Effector memory CD4-positive, alpha-beta T cell (primary cell): ENCODE measurements at places on chromosomes 4 and X.

- no peak for DNase-seq
- H3K4me3 ChIP-seq = no peak overlapping the region
- no peak overlapping the region for H3K27ac ChIP-seq
- no peaks in the 10 kb centered on the region for H3K27me3 ChIP-seq
Observed at GRCh38 chr4:8732681-8733243, 138.9 kb downstream of the HMX1 start.

GRCh38 chr4:94365304-94365703 lies 22.7 kb upstream of the HPGDS start:
- H3K27me3 ChIP-seq = no peaks in the 10 kb centered on the region
- no peak for DNase-seq
- H3K4me3 ChIP-seq = no peak overlapping the region
- H3K36me3 ChIP-seq = no peaks in the 10 kb centered on the region

DNA sequence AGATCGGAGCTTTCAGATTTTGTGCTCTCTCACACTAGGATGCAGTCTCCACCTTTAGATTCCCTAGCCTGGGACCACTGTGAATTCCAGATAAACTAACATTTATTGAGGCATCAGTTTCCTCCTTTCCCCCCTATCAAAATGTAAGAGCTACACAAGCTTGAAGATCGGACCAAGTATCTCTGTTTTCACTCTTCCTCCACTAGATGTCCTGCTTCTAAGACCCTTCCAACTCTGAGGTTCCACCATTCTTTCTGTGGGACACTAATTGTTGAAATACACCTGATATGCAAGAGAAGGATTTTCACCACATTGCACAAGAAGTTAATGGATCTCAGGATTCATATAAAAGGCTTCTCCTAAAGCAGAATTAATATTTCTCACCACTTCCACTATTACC lies 43.0 kb upstream of the PHOX2B start:
- H3K4me1 ChIP-seq = no peaks in the 10 kb centered on the region
- DNase-seq = no peak
- H3K27ac ChIP-seq = no peak overlapping the region
- H3K36me3 ChIP-seq = no peaks in the 10 kb centered on the region
- H3K27me3 ChIP-seq = no peaks in the 10 kb centered on the region

DNA sequence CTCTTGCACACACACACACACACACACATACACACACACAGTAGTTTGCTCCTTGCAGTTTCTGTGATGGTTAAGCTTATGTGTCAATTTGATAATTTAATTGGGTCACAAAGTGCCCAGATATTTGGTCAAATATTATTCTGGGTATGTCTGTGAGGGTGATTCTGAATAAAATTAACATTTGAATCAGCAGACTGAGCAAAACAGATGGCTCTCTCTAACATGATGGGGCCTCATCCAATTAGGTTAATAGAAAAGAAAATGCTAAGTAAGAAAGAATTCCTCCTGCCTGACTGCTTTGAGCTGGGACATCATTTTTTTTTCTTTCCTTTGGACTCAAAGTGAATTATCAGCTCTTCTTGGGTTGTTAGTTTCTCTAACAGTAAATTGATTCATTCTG lies 191.2 kb upstream of the INTU start:
- H3K27ac ChIP-seq = no peak overlapping the region
- H3K4me1 ChIP-seq = no peaks in the 10 kb centered on the region
- no peaks in the 10 kb centered on the region for H3K27me3 ChIP-seq
- H3K36me3 ChIP-seq = no peaks in the 10 kb centered on the region

- no peak for DNase-seq
- H3K4me3 ChIP-seq = no peak overlapping the region
- no peaks in the 10 kb centered on the region for H3K27me3 ChIP-seq
- H3K4me1 ChIP-seq = no peaks in the 10 kb centered on the region
Observed at GRCh38 chr4:148961526-148961925, 519.3 kb upstream of the NR3C2 start.

- no peaks in the 10 kb centered on the region for H3K36me3 ChIP-seq
- no peak overlapping the region for H3K4me3 ChIP-seq
- DNase-seq = no peak
- no peaks in the 10 kb centered on the region for H3K27me3 ChIP-seq
- H3K27ac ChIP-seq = no peak overlapping the region
Observed at GRCh38 chr4:160353548-160353947, 1250.7 kb downstream of the RAPGEF2 start.

DNA sequence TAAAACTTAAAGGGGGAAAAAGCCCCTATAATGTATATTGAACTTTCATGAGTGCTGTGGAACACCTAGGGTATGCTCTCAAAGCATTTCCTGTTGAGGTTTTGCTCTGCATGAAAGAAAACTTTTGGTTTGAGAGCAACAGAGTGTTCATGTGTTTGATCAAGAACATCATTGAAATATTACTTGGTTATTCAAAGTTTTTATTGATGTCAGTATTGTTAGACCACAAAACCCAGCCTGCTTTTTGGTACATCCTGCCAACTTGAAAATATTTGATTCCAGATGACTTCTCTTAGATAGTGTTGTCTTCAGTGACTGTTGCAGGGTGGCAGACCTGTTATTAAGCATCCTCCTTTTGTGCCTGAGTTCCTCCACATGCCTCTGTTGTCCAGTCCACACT lies 68.0 kb downstream of the N4BP2 start:
- no peak overlapping the region for H3K4me3 ChIP-seq
- no peak overlapping the region for H3K27ac ChIP-seq
- DNase-seq = no peak
- no peaks in the 10 kb centered on the region for H3K27me3 ChIP-seq
- H3K36me3 ChIP-seq = no peaks in the 10 kb centered on the region
- peaks cover 10% of the 10 kb centered on the region for H3K4me1 ChIP-seq

DNA sequence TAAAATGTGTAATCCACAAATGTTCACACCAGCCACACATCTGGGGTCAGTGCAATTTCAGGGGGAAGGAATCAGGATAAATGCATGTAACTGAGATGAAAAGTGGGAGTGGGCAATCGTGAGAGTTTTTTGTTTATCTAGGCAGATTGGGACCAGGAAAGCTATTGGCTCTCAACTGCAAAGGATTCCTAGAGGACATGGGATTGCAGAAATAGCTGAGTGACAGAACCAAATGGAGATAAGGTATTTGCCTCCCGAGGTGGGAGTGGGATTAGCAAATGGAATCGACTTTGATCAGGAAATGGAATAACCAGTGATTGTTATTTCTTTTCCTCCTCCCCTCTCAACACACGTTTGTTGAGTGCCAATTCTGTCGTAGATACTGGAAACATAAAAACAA lies 38.9 kb upstream of the GJB1 start:
- peaks cover 4% of the 10 kb centered on the region for H3K4me1 ChIP-seq
- no peaks in the 10 kb centered on the region for H3K27me3 ChIP-seq
- no peak overlapping the region for H3K4me3 ChIP-seq
